ENCODE measurements at places on chromosomes 4 and X.

DNA sequence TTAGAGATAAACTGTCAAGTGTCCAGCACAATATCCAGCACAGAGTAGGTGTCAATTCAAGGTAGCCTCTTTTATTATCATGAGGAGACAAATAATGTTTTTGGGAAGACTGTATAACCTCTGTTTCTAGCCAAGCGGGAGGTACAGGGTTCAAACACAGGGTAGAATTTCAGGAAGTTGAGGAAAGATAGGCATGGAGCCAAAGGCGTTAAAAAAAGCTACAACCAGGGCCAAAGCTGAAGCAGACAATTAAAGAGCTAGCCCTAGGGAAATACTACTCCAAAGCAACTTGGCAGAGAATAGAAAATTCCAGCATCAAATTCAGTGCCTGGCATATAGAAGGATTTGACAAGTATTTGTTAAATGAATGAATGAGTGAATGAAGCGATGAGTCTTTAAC is 40.0 kb upstream of the CASK start:
- DNase-seq: no peak

DNA sequence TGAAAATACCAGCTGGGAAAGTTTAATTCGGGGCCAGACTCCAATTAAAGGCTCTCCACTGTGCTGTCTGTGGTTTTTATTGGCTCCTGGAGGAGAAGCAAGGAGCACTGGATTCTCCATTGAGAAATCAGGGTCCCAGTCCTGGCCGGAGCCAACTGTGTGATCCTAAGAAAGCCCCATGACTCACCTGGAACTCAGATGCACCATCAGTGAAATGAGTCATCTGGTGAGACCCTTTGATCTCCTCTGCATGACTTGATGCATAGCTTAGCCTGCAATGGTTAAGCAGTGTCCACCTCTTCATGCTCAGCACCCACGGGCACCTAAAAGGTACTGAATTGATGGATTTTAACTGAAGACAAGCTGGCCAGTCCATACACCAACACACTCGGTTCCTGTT is 119.2 kb upstream of the VCX3B start:
- DNase-seq: no peak

GRCh38 chrX:136168929-136169735 is 21.8 kb downstream of the FHL1 start:
- peak; percentile 24 for DNase-seq

DNA sequence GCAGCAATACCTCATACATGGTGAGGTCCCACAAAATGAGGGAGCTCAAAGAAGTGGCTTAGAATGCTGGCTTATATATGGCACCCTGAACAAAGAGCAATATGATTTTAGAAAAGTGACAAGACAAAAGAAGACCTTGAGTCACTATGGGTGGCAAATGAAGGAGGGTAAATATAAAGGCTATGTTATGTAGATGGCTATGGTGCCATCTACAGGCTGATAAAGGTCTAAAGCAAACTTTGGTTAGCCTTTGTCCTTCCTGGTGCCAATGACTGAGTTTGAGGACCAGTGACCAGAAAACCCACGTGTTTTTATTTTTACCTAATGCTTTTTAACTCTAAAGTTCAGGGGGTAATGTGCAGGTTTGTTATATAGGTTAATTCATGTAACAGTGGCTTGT is 151.8 kb downstream of the CCNG2 start:
- DNase-seq: peak; percentile 13

- DNase-seq: no peak
Measured at GRCh38 chr4:42844422-42845070, 48.0 kb upstream of the GRXCR1 start.

DNA sequence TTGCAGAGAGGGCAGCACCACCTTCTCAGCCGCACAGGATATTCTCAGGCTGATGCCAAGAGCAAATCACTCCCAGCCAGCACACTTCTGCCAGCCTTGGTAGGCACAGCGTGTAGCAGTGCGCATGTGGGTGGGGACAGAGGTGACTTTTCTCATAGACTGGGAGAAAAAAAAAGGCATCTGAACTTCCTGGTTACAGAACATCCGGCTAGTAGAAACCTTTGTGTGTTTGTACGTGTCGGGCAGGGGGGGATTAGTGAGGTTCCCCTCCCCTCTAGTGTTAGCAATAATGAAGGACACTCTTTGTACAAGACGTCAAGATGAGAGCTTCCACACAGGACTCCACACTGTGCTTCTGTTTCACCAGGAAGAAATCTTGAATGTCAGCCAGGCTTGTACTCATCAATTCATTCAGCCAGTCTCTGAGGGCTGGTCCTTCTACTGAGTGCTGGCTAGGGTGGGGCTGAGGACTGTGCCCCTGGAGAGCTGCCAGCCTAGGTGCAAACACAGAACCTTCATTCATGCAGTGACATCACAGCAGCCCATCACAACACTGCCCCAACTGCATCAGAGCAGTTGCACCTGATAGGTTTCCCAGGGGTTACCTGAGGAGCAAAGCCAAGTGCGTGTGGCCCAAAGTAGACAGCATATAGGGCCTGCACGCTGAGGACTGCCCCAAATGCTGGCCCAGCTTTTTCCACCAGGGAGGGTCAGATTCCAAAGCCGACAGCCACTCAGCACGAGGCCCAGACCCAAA is 34.7 kb downstream of the SLC25A5 start:
- DNase-seq: no peak

- DNase-seq: peak; percentile 27
Measured at GRCh38 chrX:87846956-87847355, 329.4 kb downstream of the KLHL4 start.

DNA sequence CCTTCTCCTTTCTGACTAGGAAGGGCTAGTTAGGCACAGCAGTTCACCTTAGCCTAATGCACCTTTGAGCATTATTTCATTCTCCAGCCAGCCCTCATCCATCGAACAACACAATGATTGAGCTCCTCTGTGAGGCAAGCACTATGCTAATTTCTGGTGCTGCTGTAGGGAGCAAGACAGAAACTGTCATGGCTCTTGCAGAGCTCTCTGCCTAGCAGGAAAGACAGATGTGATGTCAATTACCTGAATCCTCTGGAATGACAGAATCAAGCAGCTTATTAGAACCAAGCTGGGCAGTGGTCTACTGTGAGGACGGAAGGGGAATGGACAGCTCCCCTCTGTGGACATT is 256.1 kb upstream of the NOCT start:
- DNase-seq: no peak

- DNase-seq: no peak
Measured at GRCh38 chr4:163866728-163867315, 372.3 kb downstream of the TMA16 start.

GRCh38 chrX:32673193-32673592 is 538.2 kb downstream of the DMD start:
- DNase-seq: peak; percentile 36

- DNase-seq: no peak
Measured at GRCh38 chr4:111776561-111776960, 368.7 kb upstream of the FAM241A start.

DNA sequence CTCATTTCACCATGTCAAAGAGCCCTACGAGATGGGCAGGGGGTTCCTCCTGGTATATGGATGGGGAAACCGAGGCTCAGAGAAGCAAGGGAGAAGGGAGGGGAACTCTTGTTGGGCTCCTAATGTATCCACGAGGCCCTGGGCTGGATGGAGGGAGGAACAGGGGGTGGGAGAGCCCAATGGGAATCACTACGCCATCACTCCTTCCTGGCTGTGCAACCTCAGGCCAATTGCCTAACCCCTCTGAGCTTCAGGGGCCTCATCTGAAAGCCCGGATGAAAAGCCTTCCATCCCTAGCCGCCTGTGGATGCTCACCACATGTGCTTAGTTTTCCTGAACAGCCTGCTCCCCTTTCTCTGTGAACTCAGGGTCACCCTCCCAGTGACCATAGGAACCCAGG is 57.8 kb downstream of the PPP2R2C start:
- DNase-seq: no peak

Data from globus pallidus (tissue), 1 donor.